ENCODE measurements at places on chromosomes 13 and 19.

DNA sequence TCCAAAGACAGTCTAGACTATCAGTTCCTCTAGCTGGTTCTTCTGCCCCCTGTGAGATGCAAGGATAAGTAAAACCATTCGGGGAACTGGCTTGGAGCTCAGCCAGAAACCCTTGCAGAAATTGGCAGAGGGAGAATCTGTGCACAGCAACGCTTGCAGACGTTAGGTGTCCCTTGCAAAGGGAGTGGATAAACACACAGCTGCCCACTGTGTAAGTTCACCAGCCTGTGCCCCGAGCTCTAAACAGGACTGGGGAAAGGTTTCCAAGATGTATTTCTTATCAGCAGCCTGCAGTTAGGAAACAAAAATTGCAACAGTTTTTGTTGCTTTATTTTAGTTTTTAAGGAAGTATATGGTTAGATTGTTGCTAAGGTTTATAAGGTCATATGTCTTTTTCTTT is 19.0 kb upstream of the ADGRE1 start:
- no peak for DNase-seq

DNA sequence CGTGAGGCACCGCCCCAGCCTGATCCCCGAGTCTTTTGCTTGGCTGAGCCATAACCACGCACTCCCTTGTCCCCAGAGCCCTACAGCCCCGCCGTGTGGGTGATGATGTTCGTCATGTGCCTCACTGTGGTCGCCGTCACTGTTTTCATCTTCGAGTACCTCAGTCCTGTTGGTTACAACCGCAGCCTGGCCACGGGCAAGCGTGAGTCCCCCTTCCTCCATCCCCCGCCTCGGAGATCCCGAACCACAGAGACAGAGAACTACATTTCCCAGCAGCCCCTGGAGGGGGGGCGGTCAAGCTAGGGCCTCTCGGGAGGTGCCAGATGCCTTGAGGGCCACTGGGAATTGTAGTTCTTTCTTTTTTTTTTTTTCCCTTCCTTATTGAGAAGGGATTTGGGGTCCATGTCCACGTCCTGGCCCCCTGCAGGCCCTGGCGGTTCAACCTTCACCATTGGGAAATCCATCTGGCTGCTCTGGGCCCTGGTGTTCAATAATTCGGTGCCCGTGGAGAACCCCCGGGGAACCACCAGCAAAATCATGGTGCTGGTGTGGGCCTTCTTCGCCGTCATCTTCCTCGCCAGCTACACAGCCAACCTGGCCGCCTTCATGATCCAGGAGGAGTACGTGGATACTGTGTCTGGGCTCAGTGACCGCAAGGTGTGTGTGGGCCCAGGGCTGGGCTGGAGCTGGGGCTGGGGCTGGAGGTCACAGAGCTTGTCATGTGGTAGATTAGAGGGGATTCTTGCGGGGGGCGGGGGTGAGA is 25.9 kb downstream of the GRIN2D start:
- DNase-seq, result peak; percentile 51

DNA sequence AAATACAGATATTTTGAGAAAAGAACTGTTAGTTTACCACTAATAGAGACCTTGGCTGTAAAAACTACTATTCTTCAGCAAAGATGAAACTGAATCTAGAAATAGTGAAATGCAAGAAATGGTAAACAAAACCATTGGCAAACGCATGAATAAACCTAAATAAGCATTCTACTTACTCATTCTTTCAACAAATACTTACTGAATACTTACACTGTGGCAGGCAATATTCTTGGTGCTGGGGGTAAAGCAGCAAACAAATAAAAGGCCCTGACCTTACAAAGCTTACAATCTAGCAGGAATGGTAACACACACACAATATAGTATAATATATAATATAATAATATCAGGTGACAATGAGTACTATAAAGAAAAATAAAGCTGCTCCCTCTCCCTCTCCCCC is 38.7 kb downstream of the KATNAL1 start:
- DNase-seq, result no peak

DNA sequence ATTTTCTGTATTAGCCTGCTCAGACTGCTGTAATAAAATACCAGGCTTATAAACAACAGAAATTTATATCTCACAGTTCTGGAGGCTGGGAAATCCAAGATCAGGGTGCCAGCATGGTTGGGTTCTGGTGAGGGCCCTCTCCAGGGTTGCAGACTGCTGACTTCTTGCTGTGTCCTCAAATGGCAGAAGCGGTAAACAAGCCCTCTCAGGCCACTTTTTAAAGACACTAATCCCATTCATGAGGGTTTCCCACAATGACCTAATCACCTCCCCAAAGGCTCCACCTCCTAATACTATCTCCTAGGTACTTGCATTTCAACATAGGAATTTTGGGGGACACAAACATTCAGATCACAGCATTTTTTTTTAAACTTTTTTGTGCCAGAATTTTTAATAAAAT is 159.3 kb downstream of the PDS5B start:
- DNase-seq, result no peak

DNA sequence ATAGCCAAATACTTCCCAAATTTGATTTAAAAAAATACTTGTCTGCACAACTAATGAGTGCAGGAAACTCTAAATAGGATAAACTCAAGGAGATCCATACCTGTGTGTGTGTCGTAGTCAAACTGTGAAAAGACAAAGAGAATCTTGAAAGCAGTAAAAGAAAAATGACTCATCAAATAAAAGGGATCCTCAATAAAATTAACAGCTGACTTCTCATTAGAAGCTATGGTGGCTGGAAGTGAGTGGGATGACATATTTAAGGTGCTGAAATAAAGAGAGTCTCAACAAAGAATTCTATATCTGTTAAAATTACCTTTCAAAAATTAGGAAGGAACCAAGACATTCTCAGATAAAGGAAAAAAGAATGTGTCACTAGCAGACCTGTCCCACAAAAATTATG is 13.7 kb downstream of the RNASEH2B start:
- DNase-seq, result no peak

DNA sequence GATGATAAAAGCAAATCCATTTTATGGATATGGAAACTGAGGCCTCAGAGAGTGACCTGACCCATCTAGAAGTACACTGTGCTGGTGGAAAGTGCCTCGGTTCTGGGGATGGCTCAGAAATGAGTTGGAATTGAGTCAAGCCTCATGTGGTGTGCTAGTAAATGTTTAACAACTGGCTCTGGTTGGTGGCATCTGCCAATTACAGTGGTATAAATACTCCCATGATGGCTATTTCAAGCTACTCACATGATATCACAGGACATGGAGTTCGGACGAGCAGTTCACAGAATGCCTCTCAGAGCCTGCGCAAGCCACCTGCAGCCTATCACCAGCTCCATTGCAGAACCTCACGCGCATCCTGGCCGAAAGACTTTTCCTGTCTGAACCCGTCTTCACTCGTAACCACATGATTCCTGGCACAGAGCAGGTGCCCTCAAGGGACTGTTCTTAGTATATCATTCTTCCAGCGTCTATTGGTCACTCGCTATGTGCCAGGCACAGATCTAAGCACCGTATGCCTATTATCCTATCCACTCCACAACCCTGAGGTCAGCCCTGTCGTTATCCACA is 9.1 kb downstream of the TMEM150B start:
- DNase-seq, result no peak

DNA sequence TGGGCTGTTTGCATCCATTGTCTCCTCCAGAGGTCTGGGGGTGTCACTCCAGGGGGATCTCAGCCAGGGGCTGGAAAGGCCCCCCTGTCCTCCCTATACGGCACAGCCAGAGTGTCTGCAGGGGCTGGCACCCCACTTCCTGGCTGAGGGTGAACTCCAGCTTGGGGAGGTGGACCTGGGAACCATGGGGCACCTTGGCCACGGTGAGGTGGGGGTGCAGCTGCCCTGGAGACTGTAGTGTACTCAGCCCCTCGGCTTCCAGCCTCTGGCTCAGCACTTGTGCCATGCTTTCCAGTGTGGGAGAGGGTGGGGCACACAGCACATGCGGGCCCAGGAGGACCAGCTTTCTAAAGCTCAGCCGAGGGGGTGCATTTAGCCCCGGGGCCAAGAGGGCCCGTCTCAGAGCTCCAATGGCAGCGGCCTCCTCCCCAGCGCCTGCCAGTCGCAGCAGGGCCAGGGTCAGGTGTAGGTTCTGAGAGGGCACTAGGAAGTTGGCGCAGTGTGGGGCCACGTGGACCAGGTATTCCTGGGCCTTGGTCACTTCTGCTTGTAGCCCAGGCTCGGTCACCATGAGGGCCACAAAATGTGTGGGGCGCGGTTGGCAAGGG is 1.4 kb downstream of the LENG9 start:
- no peak for DNase-seq

DNA sequence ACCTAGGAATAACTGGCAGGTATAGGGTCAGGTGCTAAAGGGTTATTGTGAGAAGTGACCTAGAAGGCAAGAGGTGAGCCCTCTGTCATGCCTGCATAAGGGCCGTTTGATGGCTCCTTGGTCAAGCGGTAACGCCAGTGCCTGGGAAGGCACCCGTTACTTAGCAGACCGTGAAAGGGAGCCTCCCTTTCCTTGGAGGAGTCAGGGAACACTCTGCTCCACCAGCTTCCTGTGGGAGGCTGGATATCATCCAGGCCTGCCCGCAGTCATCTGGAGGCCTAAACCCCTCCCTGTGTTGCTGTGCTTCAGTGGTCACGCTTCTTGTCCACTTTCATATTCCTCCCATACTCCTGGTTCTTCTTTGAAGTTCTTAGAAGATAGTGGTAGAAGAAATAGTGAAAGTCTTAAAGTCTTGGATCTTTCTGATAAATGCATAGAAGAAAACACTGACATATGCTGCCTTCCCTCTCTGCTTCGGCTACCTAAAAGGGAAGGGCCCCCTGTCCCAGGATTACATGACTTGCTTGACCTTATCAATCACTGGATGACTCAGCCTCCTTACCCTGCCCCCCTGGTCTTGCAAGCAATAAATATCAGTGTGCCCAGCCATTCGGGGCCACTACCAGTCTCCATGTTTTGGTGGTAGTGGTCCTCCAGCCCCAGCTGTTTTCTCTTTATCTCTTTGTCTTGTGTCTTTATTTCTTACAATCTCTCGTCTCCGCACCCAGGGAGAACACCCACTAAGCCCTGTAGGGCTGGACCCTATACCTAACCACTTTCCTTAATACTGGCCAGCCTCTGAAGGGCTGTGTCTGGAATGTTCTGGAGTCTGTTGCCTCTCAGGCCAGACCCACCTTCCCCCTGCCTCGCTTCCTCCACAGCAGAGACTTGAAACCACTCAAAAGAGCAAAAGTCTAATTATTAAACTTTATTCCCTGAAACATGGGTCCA is 16.1 kb upstream of the ABCC4 start:
- peak; percentile 47 for DNase-seq

GRCh38 chr13:73419186-73419585 is 360.4 kb downstream of the KLF5 start:
- peak; percentile 39 for DNase-seq

- no peak for DNase-seq
Measured at GRCh38 chr19:54252845-54253244, 4.2 kb downstream of the LILRB5 start.

DNA sequence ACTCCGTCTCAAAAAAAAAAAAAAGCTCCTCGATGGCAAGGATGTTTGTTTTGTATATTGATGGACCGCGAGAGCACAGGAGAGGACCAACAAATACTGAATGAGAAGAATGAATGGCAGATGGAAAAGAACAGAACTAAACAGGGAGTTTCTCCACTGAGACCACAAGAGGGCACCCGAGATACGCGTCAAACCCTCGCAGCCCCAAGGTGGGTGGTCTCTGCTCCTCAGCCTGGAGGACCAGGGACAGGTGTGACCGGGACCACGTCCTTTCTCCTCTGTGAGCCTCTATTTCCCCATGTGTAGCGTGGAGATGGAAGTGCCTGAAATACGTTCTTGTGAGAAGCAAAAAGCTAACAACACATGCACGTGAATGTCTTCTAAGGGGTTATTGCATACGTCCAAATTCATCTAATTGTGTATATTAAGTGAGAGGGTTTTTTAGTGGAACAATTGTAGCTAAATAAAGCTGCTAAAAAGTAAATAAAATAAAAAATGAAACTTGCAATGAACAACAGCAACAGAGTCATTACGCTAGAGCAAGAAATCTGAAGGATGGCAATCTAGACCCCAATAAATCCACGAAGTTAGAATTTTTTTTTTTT is 8.3 kb upstream of the CDC42EP5 start:
- DNase-seq, result no peak

DNA sequence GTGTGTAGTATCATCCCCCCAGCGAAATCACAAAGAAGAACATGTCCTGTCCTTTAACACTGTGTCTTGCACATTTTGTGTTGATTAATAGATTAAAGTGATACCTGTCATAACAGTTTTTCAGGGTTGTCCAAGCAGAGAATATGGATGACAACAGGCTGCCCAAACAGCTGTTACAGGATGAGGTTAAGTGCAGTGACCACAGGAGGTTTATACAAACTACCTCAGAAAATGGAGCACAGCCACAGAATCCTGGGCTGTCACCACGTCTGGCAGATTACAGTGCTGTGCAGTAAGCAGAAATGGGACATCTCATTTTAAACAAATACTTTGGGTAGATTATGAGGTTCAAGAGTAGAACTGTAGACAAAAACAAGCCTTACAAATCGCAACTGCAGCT is 575.6 kb downstream of the DCT start:
- peak; percentile 62 for DNase-seq

DNA sequence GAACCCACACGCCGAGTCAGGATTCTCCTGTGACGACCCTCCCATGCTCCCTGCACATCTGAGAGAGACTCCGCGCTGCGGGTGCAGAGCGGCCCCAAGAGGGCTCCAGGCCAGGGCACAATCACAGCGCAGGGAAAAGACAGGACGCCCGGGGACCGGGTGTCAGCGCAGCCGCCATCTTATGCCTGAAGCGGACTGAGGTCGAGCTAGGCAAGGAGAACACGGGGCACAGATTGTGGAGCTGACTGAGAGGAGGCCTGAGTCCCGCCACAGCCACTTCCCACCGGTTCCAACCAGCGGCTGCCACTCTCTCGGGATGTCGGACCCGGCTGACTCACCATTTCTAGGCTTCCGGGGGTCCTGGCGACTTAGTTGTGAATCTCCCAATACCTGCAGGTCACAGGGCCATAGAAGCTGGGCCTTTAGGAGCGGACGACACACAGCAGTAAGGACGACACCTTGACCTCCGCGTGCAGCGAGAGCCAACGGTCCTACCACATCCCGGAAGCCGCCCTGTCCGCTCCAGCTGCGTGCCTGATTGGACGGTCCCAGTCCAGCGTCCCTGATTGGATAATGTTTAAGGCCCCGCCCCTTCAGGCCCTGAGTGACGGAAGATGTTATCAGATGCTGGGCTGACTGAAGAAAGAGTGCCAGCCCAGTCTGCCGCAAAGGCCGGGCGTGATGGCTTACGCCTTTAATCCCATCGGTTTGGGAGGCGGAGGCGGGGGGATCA is at the start of gene ZNF728:
Gene ZNF728 (minus strand): TSS at position 487 of the 733 bp plus-strand sequence. CDS start 146 bp downstream, at position 341.
- DNase-seq, result no peak

- no peak for DNase-seq
Measured at GRCh38 chr19:47467914-47468313, 3.8 kb downstream of the SLC8A2 start.
